ENCODE measurements at places on chromosomes 4 and X.

DNA sequence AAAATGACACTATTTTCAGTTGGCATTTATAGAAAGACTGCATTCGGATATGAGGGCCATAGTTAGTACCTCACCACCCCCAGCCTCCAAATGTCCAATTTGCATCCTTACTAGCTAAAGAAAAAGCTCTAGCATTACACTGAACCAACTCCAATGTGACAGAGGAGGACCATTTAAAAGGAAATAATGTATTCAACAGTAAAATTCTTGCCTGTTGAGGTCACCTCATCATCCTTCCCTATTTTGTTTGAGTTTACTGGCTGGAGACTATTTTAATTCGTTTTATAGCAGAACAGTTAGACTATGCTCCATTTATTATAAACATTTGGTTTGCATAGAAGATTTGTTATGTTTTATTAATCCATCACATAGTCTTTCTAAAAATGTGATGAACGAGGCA lies 88.2 kb upstream of the PPARGC1A start:
- no peak for DNase-seq

DNA sequence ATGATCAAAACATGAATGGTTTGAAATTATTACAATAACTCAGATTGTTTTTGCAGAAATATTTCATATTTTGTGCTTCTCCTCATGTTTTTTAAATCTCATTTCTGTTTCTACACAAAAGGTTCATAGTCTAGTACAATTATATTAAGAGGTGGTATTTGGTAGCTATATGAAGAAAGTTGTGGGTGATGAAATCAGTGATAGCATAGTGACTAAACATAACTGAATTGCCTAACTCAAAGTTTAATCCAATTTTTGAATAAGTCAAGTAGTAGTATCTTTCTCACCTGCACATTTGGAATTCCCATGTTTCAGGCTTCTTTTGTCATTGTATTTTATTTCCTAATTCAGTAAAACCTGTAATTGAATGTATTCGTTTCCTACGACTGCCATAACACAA lies 648.7 kb downstream of the GRID2 start:
- DNase-seq = no peak

DNA sequence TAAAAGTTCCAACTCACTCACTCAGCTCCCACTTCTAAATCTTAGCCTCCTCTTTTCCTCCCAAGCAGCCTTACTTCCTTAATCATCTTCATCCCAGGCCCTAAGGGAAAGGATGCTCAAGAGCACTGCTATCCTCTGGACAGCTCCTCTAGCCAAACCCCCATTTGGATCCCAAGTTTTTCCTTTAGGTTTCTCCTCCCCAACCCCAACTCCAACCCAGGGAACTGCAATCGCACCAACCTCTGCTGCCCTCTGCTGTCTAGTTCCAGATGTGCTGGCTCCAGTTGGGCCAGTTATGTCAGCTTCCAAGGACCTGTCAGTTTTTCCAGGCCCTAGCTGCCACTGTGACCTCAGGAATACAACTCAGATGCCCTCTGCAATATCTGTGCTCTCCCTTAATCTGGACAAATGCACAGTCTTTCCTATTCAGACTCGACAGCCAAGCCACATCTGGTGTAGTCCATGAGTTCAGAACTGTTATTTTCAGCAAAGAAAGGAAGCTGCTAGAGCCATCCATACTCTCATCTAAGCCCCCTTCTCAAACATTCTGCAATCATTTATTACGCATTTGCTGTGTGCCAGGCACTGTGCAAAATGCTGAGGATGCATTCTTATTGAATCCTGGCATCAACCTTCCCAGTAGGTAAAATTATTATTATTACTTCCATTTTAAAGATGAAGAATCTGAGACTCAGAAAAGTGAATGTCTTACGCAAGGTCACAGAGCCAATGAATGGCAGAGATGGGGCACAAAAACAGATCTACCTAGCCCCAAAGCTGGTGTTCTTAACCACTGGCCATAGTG lies 12.3 kb upstream of the XPNPEP2 start:
- peak; percentile 27 for DNase-seq

GRCh38 chr4:661231-661630 lies 12.8 kb downstream of the ATP5ME start:
- no peak for DNase-seq

DNA sequence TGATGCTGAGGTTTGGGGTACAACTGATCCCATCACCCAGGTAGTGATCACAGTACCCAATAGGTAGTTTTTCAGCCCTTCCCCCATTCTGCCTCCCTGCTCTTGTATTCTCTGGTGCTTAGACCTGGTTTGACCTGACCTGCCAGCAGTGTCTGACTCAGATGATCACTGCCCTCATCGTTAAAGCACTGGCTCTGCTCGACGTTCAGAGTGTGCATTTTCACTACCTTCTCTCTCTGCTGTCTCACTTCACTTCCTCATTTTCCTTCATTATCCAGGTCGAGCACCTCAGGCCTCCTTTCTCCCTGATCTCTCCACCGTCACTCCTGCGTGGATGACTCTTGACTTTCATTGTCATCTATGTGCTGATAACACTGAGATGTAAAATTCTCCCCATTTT lies 83.6 kb downstream of the PARM1 start:
- no peak for DNase-seq

- DNase-seq = no peak
Observed at GRCh38 chr4:84680956-84681355, 98.0 kb downstream of the CDS1 start.

- no peak for DNase-seq
Observed at GRCh38 chr4:40583850-40584439, 45.7 kb downstream of the RBM47 start.

GRCh38 chrX:104172788-104173187 lies 6.5 kb downstream of the FAM199X start:
- no peak for DNase-seq

- no peak for DNase-seq
Observed at GRCh38 chr4:143555676-143556075, 42.2 kb downstream of the SMARCA5 start.
